ENCODE measurements at places on chromosomes 11 and 22.

DNA sequence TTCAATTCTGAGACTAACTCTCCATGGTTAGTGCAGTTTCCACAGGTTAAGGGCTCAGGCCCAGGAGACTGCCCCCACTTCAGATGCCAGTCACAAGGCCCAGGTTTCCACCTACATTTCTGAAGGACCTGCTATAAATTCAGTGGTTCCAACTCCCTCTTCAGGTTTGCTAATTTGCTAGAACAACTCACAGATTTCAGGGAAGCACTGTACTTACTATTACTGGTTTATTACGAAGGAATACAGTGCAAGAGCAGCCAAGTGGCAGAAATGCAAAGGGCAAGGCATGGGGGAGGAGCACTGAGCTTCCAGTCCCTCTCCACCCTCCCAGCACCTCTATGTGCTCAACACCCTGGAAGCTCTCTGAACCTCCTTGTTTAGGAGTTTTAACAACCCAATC is 39.3 kb upstream of the SPON1 start:
- no peak for DNase-seq

- no peak for DNase-seq
Measured at GRCh38 chr11:133249065-133249464, 283.2 kb downstream of the OPCML start.

- DNase-seq, result no peak
Measured at GRCh38 chr22:45757068-45757467, 85.4 kb downstream of the ATXN10 start.

DNA sequence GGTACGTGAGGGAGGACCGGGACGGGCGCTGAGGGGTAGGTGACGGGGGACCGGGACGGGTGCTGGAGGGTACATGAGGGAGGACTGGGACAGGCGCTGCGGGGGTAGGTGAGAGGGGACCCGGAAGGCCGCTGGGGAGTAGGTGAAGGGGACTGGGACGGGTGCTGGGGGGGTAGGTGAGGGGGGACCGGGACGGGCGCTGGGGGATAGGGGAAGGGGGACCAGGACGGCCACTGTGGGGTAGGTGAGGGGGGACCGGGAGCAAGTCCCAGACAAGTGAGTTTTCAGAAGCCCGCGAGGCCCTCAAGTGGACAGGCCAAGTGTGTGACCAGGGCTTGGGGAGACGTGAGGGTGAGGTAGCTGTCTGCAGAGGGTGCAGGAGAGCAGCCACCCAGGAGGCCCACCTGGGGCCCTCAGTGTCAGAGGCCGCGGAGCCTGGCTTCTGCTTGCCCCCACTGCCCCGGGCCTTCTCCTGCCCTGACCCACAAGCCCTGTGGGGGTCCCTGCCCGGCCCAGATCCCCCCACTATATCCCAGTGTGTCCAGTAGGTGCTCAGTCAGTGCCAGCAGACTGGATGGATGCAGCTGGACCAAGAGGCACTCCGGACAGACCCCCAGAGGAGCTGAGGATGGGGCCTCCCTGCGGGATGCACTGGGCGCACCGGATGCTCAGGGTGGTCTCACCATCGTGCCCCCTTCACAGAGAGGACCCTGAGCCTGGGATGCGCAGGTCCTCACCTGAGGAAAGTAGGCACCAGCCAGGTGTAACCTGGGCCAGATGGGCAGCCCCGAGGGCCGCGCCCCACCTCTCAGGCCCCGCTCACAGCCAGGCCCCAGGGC is 44.2 kb upstream of the TH start:
- no peak for DNase-seq

DNA sequence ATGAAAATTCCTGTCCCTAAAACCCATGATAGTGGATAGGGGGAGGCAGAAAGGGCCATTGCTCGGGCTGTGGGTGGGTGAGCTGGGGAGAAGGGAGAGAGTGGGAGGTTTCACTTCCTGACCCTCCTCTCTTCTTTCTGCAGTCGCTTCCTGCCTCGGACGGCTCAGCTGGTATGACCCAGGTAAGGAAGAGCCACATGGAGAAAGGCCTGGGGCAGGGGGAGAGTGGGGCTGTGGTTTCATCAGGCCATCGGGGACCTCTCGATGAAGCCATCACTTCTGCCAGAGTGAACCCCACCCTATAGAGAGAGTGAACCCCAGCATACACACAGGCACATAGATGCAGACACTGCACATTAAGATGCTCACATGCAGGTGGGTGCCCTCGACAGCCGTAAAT is 12.6 kb downstream of the CD5 start:
- DNase-seq, result no peak

DNA sequence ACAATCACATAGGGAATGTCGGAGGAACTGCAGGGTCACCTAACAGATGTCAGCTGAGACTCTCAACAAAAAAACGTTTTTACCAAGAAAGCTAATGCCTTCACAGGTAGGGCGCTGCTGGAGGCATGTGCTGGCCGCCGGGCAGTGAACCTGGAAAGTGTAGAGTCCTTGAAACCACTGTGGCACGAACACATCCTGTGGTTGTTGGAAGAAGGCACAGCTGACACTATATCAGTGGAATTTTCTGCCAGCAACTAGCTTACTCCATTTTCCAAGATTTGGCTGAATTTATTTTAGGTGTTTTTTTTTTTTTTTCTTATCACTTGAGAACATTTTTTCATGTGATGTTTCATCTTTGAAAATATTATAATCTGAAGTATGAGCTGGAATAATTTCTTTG is 14.2 kb downstream of the TRMU start:
- DNase-seq, result no peak

GRCh38 chr11:126884594-126884993 is 116.0 kb downstream of the KIRREL3 start:
- DNase-seq, result no peak

GRCh38 chr22:38725900-38726655 is 20.3 kb downstream of the GTPBP1 start:
- DNase-seq, result no peak

DNA sequence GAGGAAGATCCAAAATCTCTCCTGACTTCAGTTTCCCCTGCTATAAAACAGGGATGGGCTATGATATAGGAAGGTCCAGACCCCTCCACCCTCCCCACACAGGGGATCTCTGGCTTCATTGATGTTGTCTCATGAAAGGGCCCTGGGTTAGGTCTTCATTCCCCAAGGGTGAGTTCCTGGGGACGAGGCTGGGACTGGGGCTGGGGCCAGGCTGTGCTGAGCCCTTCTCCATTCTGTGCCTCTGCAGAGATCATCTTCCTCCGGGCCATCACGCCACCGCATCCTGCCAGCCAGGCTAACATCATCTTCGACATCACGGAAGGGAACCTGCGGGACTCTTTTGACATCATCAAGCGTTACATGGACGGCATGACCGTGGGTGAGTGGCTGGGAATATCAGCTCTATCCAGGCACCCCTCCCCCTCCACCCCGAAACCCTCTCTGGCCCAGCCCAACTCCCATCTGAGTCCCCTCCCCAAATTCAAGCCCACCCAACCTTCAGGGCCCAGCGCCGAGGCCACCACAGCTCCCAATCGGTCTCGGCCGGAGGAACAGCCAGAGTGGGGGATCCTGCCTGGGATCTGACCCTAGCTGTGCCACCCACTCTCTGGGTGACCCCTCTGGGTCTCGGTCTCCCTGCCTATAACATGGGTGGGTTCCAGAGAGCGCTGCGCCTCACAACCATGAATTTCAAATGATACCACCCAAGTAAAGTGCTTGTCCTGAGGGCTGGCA is 74.2 kb downstream of the FBLN1 start:
- DNase-seq, result no peak

GRCh38 chr22:32217465-32217864 is 12.6 kb upstream of the RFPL2 start:
- no peak for DNase-seq

GRCh38 chr11:111697933-111698371 is 68.2 kb downstream of the PPP2R1B start:
- DNase-seq, result no peak

GRCh38 chr11:64331569-64332371 is 8.2 kb upstream of the CCDC88B start:
- DNase-seq, result peak; percentile 67

GRCh38 chr22:44005524-44005923 is 18.6 kb upstream of the PARVB start:
- no peak for DNase-seq

- peak; percentile 84 for DNase-seq
Measured at GRCh38 chr11:19428206-19429002, 187.7 kb upstream of the E2F8 start.
